Activated CD4-positive, alpha-beta memory T cell treated with anti-CD3 and anti-CD28 coated beads for 36 hours (primary cell): ENCODE measurements at places on chromosomes 11 and 22. TPM values are rescaled to one million over a fixed set of nuclear protein-coding genes. Genes with fewer than 3 reads are reported as not detected.

DNA sequence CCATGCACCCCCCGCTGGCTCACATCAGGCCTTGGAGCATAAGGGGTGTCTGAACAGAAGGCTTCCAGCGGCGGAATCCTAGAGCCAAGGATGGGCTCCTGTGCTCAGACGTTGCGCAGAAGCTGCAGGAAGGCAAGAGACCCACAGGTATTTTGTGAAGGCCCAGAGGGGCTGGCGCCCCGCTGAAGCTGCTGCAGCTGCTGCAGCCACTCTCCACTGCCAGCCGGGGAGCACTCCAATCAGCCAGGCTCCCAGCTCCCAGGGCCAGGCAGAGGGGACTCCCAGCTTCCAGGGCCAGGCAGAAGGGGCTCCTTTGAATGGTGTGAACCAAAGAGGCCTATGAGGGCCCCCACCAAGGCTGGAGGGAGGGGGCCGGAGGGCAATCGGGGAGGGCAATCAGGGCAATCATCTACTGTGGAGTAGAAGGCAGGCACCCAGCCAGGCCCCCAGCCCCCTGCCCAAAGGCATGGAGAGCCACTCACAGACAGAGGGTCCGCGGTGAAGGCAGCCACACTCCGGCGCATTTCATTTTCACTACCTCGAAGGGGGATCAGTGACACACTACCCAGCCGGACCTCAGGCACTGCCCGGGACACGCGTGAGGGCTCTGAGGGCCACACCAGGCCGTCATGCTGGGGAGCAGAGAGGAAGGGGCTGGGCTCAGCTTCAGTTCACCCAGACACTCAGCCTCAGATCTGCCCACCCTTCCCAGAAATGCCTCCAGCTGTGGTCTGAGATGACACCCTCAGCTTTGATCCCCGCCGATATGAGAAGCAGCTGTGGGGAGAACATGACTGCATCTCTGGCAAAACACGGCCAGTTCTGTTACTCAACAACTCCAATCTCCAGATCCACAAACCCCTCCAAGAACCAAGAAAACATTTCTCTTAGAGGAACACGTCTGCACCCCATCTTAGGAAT, 11.6 kb upstream of the PDE2A start:
- H3K36me3 ChIP-seq = peaks cover 15% of the 10 kb centered on the region
- peak overlapping the region; percentile 75 for H3K27ac ChIP-seq
- H3K4me1 ChIP-seq = peaks cover 17% of the 10 kb centered on the region
- no peak overlapping the region for H3K4me3 ChIP-seq
- H3K27me3 ChIP-seq = no peaks in the 10 kb centered on the region
- DNase-seq = peak; percentile 83

DNA sequence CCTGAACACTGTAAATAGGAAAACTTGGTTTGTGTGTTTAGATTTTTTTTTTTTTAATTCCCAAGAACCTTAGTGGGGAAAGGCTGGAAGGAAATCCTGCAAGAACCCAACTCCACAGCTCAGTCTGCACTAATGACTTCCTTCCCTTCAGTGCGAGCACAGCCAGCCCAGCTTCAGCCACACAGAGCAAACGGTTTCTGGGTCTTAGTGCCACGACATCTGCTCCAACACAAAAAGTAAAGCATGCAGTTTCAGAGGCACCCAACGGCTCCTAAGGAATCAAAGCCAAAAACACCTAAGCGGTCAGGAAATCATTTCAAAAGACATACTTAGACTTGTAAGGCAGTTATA, 236.1 kb downstream of the TTC28 start:
- peak overlapping the region; percentile 72 for H3K4me3 ChIP-seq
- DNase-seq = peak; percentile 23
- no peaks in the 10 kb centered on the region for H3K36me3 ChIP-seq
- no peak overlapping the region for H3K27ac ChIP-seq
- H3K4me1 ChIP-seq = peaks cover 12% of the 10 kb centered on the region

- no peaks in the 10 kb centered on the region for H3K27me3 ChIP-seq
- H3K4me1 ChIP-seq = peaks cover 34% of the 10 kb centered on the region
- no peak overlapping the region for H3K4me3 ChIP-seq
- no peak for DNase-seq
- H3K36me3 ChIP-seq = peaks cover 70% of the 10 kb centered on the region
These were observed 106.4 kb downstream of the MICAL2 start for GRCh38 chr11:12216671-12217374.

DNA sequence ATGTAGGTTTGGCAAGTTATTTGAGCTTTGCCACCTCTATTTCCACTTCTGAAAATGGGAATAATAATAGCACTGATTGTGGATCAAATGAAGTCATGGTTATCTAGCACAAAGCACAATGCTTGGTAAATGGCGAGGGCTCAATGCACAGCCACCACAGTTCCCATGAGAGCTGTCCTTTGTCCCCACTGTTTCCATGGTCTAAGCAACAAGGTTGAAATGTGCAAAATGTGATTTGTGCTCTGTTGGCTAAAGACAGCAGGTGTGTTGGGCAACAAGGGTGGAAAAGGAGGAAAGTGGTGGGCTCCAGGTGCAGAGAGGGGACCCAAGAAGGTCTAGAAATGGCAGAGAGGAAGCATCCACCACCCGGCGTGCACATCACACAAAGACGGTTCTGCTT, 200.5 kb downstream of the TRIM29 start:
- no peaks in the 10 kb centered on the region for H3K36me3 ChIP-seq
- DNase-seq = no peak
- H3K4me1 ChIP-seq = no peaks in the 10 kb centered on the region
- no peak overlapping the region for H3K4me3 ChIP-seq
- H3K27me3 ChIP-seq = no peaks in the 10 kb centered on the region

Gene UPK3A
- not detected for total RNA-seq

DNA sequence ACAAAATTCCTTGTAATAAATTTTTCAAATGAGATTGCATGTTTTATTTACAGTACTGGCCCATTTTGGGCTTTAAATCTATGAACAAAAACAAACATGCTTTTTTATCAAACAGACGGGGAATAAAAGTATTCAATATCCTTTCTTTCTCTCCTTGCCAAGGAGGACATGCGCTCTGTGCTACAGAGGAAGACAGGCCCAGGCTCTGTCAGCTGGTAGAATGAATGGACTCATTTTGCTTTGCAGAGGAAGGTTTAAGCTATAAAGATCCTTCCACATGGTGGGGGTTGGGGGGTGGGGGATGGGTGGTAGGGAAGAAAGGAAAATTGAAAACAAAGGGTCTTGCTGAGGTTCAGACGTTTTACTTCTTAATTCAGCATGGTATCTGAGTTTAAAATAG, 575.6 kb downstream of the INSC start:
- H3K27ac ChIP-seq = no peak overlapping the region
- H3K36me3 ChIP-seq = no peaks in the 10 kb centered on the region
- no peaks in the 10 kb centered on the region for H3K4me1 ChIP-seq
- H3K4me3 ChIP-seq = no peak overlapping the region
- DNase-seq = no peak
- H3K27me3 ChIP-seq = peaks cover 1% of the 10 kb centered on the region

Gene RFPL1
- total RNA-seq = not detected
